ENCODE measurements at places on chromosomes 1 and 21.

DNA sequence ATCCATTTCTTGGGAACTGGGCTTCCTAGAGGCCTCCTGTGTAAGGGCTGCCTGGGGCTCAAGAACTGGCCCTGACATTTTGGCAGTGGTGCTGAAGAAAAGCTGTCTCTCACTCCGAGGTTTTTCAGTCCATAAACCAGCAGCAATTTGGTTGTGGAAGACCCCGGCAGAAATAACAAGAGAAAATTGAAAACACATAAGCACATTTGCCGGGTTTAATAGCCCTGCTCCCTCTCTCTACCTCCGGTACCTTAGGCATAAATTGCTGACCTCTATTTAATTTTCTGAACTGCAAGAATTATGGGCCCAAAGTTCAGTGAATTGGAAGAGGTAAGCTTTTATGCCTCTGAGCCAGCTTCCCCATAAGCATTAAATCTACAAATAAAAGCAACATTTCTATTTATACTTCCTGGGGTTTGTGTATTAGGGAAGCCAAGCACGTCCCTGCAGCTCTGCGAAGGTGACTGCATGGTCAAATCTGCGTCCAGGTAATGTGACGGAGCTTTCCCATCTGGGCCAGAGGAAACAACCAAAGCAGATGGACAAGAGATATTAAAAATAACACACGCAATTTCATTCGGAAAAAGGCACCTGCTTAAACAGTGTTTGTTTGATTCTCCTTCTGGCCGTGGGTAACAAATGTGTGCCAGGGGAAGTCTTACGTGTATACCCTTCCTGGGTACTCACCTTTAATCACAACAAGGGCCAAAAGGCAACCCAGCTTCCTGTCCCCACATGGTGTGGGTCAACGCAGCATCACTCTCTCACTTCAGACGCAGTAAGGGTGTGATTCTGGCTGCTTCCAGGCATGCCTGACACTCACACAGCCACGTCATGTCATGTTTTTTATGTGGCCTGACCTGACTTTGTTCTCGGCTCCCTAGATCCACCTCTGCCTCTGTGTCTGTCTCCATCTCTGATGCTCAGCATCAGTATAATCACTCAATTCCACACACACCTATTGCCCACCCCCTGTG is 69.2 kb downstream of the PAPPA2 start:
- no peak for DNase-seq

- DNase-seq = no peak
Observed at GRCh38 chr1:205111354-205111753, 10.4 kb downstream of the RBBP5 start.

DNA sequence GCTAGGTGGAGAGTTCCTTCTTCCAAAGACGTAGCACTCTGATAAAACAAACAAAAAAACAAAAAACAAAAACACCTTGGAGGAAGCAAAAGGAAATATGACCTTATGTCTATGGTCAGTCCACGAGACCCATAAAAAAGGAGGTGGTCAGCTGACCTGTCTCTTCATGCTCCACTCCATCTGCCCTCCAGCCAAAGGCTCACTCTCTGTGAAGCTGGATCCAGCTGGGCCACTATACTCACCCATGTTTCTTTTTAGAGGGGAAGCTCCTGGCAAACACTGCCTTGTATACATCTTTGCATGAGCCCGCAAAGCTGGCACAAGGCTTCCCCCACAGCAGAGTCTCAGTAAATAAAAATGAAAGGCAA is 126.1 kb upstream of the CACHD1 start:
- no peak for DNase-seq

DNA sequence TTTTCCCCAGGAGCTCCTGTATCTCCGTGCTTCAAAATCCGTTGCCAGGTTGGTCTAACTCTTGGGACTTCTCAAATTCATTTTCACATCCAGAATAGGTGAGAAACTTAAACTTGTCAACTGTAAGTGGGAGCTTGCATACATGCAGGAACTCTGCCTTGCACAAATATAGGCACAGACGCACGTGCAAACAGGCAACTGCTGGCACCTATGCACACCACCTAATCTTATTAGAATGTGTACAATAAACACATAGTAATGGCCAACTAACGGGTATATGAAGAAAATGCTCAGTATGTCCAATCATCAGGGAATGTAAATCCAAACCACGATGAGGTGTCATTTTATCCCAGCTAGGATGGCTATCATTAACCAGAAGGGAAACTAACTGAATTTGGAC is 22.6 kb upstream of the FCGR2A start:
- DNase-seq = no peak

DNA sequence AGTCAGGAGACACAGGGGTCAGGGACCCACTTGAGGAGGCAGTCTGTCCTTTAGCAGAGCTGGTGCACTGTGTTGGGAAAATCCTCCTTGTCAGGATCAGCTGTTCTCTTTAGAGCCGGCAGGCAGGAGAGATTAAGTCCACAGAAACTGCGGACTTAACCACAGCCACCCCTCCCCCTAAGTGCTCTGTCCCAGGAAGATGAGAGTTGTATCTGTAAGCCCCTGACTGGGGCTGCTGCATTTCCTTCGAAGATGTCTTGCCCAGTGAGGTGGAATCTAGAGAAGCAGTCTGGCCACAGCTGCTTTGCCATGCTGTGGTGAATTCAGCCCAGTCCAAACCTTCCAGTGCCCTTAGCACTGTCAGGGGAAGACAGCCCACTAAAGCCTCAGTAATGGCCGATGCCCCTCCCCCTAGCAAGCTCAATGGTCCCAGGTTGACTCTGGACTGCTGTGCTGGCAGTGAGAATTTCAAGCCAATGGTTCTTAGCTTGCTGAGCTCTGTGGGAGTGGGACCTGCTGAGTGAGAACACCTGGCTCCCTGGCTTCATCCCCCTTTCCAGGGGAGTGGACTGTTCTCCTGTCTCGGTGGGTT is 172.8 kb downstream of the ST6GALNAC3 start:
- DNase-seq = no peak

- DNase-seq = no peak
Observed at GRCh38 chr1:27153549-27153886, 1.4 kb downstream of the SLC9A1 start.
